ENCODE measurements at places on chromosomes 7 and 10. TPM values are rescaled to one million over a fixed set of nuclear protein-coding genes. Genes with fewer than 3 reads are reported as not detected.

EPHB6 gene
- 7.9 TPM for polyA plus RNA-seq

VWC2 gene
- not detected for polyA plus RNA-seq

TMEM140 gene
- 14.7 TPM for polyA plus RNA-seq

DNA sequence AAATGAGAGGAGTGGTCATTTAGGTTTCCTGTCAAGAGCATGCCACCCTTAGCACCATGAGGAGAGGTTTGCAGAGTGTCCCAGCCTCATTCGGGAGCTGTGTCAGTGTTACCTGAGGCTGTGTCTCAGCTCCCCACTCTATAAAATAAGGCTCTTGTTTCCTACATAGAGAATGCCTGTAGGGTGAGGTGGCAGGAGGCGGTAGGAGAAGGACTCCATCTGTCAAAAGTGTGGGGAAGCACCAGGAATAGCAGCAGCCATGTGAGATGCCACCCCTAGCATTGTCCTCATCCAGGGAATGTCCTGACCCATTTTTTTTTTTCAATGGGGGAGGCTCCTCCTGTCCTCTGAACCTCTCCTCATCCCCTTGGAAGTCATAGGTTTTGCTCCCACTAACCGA, 451.2 kb downstream of the PLXNA4 start:
- no peak for DNase-seq

DNA sequence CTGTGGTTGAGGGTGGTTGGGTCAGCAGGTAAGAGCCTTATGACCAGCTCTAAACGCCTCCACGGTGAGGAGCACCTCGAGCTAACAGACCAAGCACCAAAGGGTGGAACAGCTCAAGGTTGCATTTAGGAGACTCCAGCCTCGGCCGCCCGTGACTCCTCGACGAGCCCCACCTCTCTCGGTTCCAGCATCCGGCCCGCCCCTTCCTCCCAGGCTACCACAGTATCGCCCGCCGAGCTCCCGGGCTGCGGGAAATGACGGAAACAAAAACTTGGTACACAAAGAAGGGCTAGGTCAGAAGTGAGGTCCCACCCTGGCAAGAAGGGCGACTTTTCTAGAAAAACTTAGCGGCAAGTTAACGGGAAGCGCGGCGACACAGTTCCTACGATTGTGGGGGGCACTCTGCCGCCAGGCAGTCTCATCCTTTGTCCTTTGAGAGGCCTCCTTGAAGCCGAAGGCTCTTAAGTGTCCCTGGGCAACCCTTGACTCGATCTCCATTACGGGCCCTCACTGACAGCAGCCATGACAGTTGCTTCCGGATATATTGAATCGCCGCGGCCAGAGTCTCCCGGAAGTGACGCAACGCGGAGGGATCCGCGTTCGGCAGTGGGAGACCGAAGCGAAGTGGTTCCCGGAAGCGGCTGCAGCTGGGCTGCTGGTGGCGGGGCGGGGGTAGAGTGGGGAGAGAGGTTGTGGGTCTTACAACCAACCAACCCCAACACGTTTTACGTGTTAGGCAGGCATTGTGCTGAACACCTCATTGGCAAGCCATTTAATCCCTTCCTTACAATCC, 40.2 kb upstream of the ZNF518A start:
- DNase-seq: peak; percentile 95

GRCh38 chr10:103605359-103606096, 112.0 kb downstream of the NEURL1 start:
- DNase-seq: peak; percentile 44

DNA sequence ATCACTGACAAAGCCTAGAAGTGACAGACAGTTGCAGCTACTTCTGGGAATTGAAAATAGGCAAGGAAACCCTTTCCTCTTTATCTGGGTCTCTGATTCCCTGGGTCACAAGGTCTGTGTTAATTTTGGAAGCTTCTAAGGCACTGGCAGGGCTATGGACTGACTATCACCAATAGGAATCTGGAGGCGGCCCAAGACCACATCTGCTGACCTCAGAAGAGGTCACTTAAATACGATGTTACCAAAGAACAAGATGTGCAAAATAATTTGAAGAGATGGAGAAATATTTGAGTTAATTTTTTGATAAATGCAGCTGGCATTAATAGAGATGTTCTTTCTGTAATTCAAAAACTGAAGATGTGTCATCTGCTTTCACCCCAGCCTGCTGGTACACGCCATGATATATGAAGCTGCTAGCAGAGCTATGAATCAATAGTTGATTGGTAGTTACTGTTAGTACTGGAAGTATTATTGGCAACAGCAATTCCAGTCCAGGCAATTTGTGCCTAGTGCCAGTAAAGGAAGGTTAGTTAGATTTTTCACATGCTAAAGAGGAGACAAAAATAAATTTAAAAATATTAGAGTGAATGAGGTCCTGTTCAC, 5.5 kb upstream of the STEAP4 start:
- no peak for DNase-seq

DNA sequence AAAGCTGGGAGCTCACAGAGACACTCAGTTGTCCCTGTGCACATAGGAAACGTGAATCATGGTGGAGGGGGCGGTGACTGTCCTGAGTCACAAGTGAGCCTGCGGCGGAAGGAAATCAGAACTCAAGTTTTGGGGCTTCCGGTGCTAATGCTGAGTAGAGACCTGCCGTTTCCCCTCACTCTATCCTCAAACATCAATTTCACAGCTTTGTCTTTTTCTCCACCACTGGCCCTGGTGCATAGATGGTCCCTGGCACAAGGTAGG, 21.9 kb downstream of the ADCYAP1R1 start:
- no peak for DNase-seq

GRCh38 chr7:78523930-78524329, 725.4 kb downstream of the PHTF2 start:
- DNase-seq: no peak

- peak; percentile 97 for DNase-seq
Observed at GRCh38 chr7:2530071-2530987, 10.8 kb downstream of the LFNG start.

DNA sequence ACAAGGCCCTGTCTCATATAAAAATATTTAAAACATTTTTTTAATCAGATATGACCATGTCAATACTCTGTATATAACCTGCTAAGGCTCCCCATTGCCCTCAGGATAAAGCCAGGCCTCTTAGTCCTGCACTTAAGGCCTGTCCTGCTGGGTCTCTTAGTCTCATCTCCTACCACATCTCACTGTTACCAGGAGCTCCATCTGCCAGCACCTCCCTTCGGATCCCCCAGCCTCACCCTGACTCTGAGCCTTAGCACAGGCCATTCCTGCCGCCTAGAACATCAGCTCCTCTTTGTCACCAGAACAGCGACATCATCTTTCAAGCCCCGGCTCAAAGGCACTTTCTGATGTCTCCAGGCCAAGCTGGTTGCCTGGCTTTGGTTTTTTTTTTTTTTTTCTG, 25.7 kb upstream of the GTF2IRD1 start:
- no peak for DNase-seq

Measured in CD14-positive monocyte (primary cell).